ENCODE measurements at places on chromosomes 6 and 20.

GRCh38 chr6:48615041-48615440 lies 504.0 kb upstream of the PTCHD4 start:
- DNase-seq = no peak

- DNase-seq = no peak
Measured at GRCh38 chr6:66605971-66606370, 898.9 kb upstream of the EYS start.

DNA sequence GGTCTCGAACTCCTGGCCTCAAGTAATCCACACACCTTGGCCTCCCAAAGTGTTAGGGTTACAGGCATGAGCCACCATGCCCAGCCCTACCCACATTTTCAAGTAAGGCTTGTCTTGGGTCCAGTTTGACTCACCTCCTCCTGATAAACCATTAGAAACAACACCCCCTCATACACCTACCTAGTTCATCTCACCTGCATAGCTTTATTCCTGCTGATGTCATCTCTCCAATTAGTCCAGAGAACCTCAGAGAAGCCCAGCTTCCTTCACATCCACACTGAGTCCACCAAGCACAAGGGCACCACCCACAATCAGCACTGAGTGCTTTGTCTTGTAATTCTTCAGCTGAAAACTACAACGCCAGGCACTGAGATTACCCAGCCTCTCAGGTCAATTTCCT lies 35.3 kb downstream of the KIF16B start:
- no peak for DNase-seq

DNA sequence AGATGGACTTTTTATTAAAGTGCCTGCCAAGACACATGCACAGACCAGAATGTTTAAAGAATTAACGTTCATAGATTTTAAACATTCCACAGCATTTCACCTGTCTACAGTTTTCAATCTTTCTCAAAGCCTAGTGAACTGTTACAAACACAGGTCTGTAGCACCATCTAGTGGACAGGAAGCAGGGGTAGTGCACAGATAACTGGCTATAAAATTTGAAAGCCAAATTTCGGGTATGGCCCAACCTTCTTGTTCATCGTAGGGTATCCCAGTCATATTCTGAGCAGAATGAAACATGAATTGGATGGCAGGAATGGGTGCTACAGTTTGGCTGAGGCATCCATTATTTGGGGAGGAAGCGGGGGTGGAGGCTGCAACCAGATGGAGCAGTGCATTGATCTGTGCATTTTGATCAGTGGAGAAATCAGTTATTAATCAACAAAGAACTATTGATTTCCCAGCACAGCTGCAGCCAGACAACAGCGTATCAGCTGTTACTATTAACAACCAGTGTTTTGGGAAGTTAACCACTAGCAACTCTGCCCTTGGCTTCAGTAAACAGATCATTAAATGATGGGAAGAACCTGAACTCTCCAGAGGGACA lies 56.1 kb upstream of the B3GAT2 start:
- DNase-seq = no peak

- no peak for DNase-seq
Measured at GRCh38 chr20:24018796-24019195, 30.2 kb upstream of the GGTLC1 start.

DNA sequence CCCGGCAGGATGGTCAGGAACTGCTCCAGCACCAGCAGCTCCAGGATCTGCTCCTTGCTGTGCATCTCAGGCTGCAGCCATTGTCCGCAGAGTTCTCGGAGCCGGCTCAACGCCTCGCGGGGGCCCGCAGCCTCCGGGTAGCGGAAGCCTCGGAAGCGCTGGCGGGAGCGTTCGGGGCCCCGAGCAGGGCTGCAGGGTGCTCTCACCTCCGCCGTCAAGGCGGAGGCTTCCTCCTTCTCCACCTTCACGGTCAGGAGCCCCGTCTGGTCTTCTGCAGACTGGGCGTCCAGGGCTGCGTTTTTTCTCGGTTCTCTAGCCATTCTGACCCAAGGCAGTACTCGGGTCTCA lies 434 bp downstream of the ZKSCAN4 start:
- DNase-seq = peak; percentile 31

- DNase-seq = no peak
Measured at GRCh38 chr6:89400912-89401399, 11.1 kb downstream of the RRAGD start.

DNA sequence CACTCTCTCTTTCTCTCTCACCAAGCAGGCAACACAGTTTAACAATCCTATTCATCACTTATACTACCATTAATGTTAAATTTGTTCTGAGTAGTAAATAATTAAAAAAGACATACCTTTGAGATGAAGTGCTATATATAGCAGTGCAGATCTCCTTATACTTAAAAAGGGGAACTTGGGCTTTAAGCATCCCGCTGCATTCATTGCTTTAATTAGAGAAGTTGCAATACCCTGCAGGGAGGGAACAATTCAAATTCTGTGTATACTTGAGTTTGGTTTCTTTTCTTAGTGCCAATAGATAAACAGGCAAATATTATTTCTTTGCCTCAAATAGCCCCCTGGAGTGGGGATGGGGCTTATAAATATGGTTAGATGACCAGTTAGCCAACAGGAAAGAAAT lies 10.8 kb upstream of the ZBTB24 start:
- DNase-seq = no peak

- no peak for DNase-seq
Measured at GRCh38 chr6:38631186-38631783, 8.4 kb downstream of the BTBD9 start.

- DNase-seq = no peak
Measured at GRCh38 chr20:45993197-45993951, 15.3 kb upstream of the MMP9 start.

- DNase-seq = no peak
Measured at GRCh38 chr20:63114006-63114692, 101.8 kb downstream of the YTHDF1 start.

DNA sequence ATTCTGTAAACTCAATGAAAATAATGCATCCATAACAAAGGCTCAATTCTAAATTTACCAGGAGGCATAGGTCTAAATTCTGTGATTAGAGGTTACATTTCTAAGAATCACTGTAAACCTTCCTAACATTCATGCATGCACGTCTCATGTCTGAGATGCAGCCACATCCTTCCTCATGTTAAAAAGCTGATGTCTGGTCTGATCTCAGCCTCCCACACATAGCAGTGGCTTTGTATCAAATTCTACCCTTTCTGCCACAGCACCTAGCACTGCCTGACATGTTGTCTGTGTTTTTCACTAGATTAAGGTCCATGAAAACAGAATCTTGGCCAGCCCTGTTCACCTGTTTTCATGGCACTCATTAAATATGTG lies 171.1 kb downstream of the WDR27 start:
- DNase-seq = no peak

GRCh38 chr6:156407334-156407733 lies 369.8 kb upstream of the ARID1B start:
- no peak for DNase-seq

DNA sequence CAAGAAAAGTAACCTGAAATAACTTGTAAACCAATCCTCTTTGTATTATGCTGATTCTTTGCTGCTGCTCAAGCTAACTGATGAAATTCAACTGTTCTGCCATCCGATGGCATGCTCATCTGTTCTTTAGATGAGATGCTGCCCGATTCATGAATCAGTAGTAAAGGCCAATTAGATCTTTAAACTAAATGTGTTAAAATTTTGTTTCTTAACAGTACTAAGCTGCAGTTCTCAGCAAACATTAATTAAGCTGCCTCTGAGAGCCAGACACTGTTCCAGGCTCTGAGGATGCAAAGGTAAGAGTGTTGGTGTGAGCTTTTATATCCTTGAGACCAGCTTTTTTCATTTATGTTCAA lies 77.0 kb upstream of the NT5E start:
- no peak for DNase-seq

DNA sequence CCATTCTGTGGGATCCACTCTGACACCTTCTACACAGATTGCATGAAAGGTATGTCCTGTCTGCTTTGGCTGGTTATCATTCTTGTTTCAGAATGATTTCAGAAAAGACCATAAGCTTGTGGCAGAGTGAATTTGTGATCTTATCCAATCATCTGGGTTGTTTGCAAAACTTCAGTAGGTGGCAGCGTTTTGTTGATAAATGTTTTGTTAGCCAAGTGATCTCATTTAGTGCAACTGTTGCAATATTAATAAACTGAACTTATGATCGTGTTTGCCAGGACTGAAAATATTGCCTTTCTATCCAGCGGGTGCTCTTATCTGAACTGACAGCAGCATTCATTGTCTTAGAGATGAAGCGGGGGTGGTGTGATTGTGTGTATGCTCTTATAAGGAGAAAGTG lies 613.2 kb upstream of the NOX3 start:
- no peak for DNase-seq

DNA sequence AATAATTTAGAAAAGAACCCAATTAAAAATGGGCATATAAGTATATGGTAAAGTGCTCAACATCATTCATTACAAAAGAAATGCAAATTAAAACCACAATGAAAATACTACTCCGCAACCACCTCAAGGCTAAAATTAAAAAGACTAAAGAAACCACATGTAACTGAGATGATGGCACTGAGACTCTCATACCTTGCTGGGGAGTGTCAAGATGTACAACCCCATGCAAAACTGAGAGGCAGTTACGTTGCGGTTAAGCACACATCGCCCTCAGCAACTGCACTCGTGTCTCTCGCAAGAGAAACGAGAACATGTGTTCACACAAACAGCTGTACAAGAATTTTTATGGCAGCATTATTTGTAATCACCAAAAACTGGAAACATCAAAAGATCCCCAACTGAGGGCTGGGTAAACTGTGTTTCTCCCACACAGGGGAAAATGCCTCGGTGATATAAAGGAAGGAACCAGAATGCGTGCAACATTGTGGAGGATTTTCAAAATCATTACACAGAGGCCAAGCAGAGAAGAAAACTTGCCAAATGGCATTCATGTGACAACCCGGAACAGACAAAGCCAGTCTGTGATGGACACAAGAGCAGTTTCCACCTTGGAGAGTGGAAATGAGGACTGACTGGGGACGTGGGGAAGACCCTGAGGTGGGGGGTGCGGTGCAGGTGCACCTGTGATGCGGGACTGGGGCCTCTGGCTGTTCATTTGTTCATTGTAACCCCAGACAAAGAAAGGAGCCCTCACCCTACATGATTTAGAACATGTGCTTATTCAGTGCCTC lies 144.9 kb downstream of the WDR27 start:
- DNase-seq = no peak

DNA sequence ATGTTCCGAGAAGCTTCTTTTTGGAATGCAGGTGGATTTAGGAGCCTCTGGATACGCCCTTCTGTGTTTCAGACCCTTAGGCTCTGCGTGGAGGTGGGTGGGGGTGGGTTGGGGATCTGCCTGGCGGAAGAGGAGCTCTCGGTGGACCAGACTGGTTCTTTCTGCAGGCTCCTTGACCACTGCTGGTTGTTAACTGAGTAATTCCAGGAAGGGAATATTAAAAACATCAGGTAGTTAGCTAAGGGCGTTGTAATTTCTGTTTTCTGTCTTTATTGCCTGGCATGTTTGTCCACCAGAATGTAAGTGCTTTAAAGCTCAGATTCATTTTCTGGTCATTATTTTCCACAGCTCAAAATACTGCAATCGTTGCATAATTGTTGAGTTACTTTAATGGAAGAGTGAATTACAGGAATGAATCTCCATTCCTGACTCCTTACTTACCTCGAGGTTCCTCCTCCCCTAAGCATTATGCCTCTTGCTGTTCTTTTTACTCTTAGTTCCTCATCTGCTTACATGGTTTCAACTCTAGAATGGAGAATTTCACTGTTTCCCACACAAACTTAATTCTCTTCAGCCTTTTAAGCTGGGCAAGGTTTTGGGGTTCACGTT lies 5.9 kb downstream of the CDYL start:
- DNase-seq = no peak

GRCh38 chr6:6547110-6547879 lies 41.2 kb upstream of the LY86 start:
- DNase-seq = peak; percentile 84

DNA sequence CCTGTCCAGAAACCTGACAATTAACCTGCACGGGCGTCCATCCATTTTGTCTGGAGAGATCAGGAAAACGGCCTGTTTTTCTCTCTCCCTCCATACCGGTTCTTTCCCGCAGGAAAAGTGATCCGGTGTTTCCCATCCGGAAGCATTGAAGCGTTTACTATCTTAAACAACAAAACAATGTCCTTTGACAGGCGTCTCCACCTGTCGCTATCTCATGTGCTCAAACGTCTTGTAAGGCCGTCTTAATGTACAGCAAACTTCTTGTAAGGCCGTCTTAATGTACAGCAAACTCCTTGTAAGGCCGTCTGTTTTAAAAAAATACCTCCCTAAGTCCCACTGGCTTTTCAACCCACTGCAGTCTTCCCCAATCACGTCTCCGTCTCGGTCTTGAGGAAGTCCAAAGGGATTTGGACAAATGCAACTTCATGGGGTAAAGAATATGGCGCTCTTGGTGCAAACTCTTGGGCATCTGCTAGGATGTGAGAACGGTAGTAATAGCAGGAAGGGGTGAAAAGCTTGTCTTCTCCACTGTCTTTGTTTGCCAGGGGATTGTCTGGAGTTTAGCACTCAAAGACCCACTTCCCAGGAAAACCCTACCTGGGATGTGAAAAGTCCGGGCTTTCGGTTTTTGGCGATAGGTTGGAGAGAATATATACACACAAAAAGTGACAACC lies 29.9 kb upstream of the TRIM27 start:
- DNase-seq = no peak

DNA sequence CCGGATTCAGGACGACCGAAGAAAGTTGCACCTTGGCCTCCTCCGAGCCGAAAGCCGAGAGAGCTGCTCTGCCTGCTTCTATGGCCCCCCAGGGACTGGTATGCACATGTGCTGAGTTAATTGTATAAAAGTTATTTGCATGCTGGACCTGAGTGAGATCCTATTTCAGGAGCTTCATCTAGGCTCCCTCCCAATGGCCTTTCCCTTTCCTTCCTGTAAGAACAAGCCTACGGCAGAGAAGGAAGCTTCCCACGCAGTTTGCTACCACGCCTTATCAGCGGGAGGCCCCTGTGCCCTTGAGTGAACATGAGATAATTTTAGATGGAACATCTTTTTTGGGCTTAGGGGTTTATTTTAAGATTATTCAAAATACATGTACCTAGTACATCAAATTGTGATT lies 65.9 kb downstream of the RIN2 start:
- DNase-seq = no peak

All from activated CD8-positive, alpha-beta memory T cell treated with anti-CD3 and anti-CD28 coated beads, Interleukin-2, amount 50 U/mL, for 4 hours (primary cell).